Amniotic stem cell (primary cell): ENCODE measurements at places on chromosomes 6 and 20.

DNA sequence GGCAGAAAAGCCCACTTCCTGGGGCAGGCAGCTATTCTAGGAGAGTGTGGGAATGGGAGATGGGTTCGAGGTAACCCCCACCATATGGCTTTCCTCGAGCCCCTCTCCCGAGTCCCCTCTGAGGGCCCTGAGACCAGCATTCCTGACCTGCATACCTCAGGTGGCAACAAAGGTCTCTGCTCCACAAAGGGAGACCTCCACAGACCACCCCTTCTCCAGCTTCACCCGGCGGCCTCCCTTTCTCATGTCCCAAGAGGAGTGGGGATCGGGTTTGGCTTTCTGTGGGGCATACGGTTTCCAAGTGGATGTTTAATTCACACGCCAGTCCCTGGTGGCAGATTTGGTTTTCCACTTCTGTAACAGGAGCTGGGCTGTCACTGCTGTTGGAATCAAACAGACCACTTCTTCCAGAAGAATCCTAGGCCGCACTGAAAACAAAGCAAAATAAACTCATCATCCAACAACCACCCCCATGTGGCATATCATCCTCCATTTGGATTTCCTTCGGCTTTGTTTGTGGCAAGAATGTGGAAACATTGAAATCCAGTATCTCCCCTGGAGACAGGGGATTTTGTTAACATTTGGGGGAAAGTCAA, 83.2 kb downstream of the DLL1 start:
- DNase-seq, result no peak

- DNase-seq, result no peak
Observed at GRCh38 chr6:41427642-41428335, 92.4 kb downstream of the NCR2 start.

GRCh38 chr6:15987569-15987968, 141.3 kb upstream of the MYLIP start:
- no peak for DNase-seq

DNA sequence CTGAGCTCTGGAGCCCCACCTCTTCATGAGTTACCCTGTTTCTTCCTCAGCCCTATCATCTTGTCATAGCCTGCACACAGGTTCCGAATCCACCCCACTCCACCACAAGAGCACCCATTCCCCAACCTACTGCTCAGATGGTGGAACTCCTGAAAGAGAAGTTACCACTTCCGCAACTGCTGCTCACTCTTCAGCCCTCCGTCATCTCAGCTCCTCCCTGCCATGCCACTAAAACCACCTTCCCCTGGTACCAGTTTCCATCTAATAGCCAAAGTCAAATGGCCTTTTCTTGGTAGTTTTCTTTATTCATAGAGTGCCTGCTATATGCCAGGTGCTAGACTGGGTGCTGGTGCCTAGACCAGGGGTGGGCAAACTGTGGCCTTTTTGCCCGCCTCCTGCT, 3.9 kb downstream of the RAB22A start:
- no peak for DNase-seq

DNA sequence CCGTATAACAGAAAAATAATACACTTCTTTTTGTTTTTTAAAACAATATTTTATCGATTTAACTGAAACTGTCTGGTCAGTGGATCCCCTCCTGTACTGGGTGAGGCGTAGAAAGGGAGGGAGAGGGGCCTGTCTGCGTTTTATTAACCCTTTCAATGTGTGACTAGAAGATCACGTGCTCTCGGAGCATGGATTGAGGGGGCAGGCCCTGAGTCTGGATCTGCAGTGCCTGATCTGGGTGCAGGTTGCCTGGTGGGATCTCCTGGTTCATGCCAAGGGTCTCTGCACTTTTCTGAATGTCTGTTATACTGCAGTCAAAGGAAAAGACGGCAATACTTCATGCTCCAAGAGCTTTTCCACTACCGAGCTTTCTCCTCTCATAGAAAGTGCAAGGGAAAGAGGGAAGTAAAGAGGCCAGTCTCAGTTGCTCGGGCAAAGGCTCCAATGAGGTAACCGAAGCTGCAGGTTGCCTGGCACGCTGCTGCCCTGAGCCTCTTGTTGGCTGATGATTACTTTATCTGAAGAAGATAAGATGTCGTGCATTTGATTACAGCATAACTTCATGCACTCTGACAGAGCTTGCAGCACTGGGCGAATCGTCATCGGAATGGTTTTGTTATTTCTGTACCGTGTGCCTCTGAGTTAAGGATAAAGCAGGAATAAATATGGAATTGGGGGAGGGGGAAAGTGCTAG, 167.5 kb upstream of the PMEPA1 start:
- DNase-seq, result no peak

- DNase-seq, result no peak
Observed at GRCh38 chr20:51189814-51190782, 167.2 kb upstream of the KCNG1 start.

DNA sequence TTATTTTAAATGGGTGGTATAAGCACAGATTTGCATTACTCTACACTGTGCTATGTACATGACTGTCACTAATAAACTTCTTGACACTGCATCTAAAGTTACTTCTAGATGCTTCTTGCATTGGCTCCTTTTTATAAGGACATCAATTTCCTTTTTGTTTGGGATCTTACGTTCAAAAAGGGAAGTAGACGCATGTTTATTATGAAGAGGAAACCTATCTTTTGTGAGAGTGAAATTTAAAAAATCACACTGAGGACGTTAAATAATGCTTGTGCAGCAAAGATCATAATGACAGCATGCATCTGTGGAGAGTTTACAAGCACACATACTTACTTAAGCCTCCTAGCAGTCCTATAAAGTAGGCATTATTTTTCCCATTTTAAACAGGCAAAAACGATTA, 479.5 kb downstream of the CD83 start:
- DNase-seq, result no peak

DNA sequence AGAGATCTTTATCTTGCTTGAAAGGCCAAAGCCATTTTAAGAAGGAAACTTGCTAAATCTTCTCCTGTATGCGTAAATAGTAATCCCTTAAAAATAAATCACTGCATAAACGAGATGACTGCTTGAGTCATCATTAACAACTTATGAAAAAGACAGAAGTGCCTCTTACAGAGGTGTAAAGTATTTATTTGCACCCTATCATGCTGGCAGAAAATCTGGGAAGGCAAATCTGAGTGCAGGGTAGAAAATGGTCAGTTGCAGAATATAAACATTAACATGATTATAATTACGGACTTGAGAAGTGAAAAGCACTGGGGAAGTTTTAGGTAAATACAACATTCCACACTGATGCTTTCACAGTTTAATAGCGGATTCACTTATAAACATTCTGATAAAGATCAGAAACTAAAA, 67.5 kb upstream of the FBXO30 start:
- no peak for DNase-seq

DNA sequence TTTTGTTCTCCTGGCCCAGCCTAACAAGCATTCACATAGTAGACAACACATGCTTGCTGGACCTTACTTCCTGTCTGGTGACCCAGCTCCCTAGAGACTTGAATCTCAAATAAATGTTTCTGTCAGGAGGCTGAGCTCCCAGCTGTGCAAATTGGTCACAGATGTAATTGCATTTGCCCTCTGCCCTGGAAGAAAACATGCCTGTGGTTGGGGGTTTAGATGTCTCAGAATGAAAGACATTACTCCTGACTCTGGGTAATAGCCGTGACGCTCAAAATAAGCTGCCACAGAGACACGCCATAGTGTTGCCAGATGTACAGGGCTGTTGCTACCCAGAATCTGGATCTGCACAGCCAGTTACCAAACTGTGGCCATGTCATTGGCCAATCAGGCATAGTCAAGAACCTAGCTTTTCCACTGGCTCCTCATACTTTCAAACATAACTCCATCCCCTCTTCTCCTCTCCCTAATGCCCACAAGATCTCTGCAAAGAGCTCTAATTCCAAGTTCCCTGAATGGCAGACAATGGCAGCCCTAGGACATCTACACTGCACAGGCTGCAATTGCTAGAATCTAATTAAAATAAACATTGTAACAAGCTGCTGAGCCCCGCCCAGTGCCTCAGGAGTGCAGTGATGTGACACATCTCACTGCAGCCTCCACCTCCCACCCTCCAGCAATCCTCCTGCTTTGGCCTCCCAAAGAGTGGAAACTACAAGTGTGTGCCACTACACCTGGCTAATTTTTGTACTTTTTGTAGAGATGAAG, 32.8 kb upstream of the GMPR start:
- peak; percentile 80 for DNase-seq

- DNase-seq, result no peak
Observed at GRCh38 chr6:5365436-5366195, 104.3 kb downstream of the FARS2 start.

GRCh38 chr20:38831995-38832620, 26.6 kb downstream of the PPP1R16B start:
- DNase-seq, result no peak

DNA sequence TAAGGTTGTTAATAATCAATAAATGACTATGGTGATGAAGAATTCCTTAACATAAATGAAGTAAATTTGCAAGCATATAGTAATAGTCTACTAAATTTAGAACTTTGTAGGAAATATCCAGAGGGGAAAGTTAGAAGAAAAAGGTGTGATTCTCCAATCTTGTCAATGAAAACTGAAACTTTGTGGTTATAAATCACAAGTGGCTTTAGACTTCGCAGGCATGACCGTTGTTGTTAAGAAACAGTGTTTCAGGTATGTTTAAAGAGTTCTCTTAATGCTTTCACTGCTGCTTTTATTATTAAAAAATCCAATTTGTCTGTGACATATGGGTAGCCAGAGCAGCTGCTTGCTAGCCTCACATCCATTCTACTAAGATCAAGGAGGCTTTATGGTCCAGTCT, 475.6 kb upstream of the ADGRB3 start:
- DNase-seq, result no peak

DNA sequence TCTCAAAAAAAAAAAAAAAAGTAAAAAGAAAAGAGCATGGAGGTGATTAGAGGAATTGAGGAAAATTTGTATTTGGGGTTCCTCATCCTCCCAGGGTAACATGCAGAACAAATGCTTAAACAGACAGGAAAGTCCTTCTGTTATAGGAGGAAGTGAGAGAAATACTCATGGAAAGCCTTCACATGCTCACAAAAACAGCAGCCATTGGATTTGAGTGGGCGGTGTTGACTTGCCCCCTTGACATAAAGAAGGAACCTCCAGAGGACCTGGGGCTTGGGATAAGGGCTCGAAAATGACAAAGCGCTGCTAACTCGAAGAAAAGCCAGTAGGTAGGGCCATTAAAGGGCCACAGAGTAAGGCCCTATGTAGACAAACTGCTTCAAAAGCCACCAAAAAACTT, 17.5 kb upstream of the SAMHD1 start:
- DNase-seq, result no peak
